ENCODE measurements at places on chromosomes 3 and 15. TPM values are rescaled to one million over a fixed set of nuclear protein-coding genes. Genes with fewer than 3 reads are reported as not detected.

Gene NEK10
- total RNA-seq, result 1.4 TPM

Gene LRRC31
- not detected for total RNA-seq

- no peak for DNase-seq
Measured at GRCh38 chr3:87287011-87287410, 10.6 kb upstream of the POU1F1 start.

GRCh38 chr15:77837649-77838025 is 204.9 kb upstream of the LINGO1 start:
- no peak for DNase-seq

DNA sequence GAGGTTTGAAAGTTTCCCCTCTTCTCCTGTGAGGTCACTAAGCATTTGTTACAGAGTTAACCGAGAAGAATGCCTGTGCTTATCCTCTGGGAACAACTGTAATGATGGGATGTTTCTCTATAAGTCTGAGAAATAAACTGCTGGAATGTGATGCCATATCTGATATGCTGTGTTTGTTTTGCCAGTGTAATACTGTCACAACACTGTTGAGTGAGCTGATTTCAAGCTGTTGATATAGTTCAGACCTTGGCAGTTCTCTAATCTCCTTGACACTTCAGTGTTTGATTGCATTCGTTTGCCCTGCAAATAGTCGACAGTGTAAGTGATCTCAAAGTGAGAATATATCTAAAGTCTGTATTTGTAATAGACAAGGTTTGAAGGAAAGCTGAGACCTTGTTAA is 73.3 kb downstream of the PTPRG start:
- DNase-seq, result no peak

DNA sequence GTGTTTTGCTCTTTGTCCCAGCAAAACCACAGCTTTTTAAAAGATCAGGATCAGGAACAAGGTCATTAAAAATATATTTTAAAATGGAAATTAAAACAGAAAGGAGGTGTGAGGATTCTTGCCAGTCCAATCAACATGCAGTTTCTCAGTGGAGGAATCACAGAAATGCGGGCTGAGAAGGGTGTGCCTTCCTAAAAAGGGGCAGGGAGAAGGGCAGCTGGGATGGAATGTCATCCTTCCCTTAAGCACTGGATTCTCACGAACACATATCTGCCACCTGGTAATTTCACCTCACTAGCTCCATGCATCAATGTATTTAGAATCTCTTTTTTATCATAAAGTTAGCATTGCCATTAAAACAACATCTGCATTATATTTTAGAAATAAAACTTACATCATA is 21.4 kb downstream of the ABI3BP start:
- no peak for DNase-seq

DNA sequence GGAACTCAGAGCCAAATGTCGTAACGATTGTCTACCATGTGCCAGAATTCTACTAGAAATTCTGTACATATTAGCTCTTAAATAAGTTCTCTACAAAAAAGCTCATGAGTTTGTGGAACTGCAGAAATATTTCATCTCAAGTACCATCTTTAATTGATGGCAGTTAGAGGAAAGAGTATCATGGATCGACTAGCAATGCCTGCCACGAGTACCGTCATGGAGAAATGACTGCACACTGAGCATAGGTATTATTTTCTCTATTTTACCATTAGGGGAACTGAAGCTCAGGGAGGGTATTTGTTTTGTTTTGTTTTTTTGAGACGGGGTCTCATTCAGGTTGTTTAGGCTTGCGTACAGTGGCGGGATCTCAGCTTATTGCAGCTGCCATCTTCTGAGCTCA is 2.8 kb downstream of the RPUSD3 start:
- no peak for DNase-seq

- DNase-seq, result no peak
Measured at GRCh38 chr15:69314736-69315135, 16.0 kb downstream of the PAQR5 start.

- no peak for DNase-seq
Measured at GRCh38 chr15:58062983-58063382, 2.5 kb downstream of the ALDH1A2 start.

DNA sequence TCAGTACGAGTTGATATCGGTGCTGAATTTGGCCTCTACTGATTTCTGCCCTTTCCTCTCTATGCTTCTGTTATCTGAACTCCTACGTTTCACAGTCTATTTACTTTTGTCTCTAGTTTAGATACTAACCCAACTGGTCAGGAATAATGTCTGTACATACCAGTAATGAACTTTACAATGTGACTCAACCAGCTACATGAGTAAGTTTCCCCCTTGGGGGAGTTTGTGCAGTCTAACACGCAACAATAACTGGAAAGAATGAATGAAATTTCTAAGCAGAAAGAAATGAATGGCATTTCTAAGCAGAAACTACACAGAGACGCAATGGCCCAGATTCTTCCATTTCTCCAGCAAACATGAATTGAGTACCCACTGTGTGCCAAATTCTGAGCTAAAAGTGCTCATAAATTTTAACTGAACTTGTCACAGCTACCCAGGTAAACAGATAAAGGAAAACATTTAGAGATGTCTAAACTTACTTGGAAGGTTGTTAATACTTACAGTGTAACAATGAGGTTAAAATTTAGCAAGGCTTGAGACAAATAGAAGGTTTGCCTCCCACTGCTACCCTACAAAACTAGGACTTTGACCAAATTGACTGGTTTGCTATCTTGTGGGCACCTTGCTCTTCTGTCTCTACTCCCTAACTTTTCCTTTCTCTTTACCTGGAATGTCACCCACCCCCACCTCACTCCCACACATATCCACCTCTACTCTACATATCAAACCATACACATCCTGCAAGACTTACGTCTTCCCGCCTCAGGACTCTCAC is 11.6 kb downstream of the UPK1B start:
- DNase-seq, result no peak

- peak; percentile 69 for DNase-seq
Measured at GRCh38 chr15:57146506-57147201, 228.2 kb downstream of the TCF12 start.

- no peak for DNase-seq
Measured at GRCh38 chr15:82751308-82751707, 41.6 kb upstream of the AP3B2 start.

Data from lung microvascular endothelial cell (primary cell).